ENCODE measurements at places on chromosomes 3 and 15.

- DNase-seq, result no peak
Observed at GRCh38 chr3:188931531-188931930, 240.2 kb upstream of the TPRG1 start.

GRCh38 chr3:17116007-17116600, 231.3 kb downstream of the PLCL2 start:
- DNase-seq, result no peak

- no peak for DNase-seq
Observed at GRCh38 chr3:103684904-103685303, 1250.1 kb downstream of the ZPLD1 start.

GRCh38 chr3:152365766-152366593, 97.3 kb downstream of the MBNL1 start:
- DNase-seq, result no peak

GRCh38 chr15:83312071-83312470, 27.6 kb upstream of the BNC1 start:
- DNase-seq, result no peak

DNA sequence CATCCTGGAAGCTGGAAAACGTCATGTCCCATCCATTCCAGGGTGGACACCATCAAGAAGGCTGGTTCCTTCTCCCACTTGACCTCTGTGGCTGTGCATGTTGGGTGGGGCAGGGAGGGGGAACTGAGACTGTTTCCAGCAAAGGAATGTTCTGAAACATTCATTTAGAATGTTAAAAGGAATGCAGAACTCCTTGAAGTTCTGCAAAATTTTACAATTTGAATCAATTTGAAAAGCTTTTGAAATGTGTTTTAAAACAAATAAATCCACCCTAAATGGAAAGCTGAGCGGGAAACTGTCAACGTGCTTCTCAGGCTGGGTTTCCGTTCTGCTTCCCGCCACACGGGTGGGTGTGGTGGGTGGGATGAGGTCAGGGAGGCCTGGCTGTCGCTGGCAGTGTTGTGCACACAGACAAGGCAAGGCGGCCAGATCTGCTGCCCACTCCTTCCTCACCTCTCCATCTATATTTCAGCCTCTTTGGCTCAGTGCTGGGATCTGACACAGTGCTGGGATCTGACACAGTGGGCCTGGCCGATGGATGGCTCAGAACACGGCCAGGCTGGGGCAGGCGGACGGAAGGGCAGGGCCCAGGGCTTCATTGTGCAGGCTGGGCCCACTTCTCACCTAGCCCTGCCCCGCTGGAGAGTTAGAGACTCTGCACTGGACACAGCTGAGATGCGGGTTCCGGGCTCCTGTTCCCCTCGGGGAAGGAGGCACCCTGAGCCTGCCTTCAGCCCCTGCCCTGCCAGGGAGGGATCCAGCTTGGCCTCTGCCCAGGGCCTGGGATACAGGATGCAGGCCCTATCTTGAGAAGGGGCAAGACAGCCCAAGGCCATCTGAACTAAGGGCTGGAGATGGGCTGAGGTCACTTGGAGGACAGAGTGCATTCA, 110.4 kb downstream of the TMEM266 start:
- DNase-seq, result no peak

- DNase-seq, result no peak
Observed at GRCh38 chr15:59170295-59171066, 36.2 kb upstream of the LDHAL6B start.

DNA sequence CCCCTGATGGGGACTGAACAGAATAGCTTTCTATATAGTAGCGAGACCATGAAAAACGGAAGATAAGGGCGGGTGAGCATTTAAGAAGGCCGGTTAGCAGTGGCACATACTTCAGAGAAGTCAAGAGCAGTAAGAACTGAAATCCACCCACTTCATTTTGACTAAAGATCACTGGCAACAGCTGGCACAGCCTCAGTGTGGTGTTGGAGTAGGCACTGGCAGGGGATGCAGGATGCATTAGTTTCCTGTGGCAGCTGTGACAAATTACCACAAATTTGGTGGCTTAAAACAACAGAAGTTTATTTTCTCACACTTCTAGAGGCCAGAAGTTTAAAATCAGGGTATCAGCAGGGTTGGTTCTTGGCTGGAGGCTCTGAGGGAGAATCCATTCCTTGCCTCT, 176.5 kb downstream of the ADAMTSL3 start:
- no peak for DNase-seq

DNA sequence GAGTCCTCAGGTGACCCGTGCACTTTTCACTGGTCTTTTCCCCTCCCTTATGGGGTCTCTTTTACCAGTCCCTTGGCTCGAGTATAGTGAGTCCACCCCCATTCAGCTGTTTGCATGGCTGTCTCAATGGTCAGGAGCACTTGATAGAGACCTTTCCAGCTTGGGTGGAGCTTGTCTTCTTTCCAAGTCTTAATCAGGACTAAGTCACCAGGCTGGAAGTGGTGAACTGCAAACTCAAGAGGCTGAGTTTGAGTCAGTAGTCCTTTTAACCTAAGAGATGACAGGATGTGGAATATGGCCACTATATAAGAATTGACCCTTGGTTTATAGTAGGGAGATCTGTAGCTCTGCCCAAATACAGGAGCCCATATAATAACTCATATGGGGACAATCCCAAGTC, 279.7 kb downstream of the PYDC2 start:
- no peak for DNase-seq

Data from mesenteric fat pad (tissue), 1 donor.